Activated CD4-positive, alpha-beta T cell treated with anti-CD3 and anti-CD28 coated beads for 48 hours (primary cell): ENCODE measurements at places on chromosomes 6 and 20.

- DNase-seq, result no peak
These were observed 3.7 kb upstream of the PRND start for GRCh38 chr20:4717816-4718570.

GRCh38 chr20:7695635-7696034 lies 244.6 kb downstream of the HAO1 start:
- no peak for DNase-seq

- DNase-seq, result no peak
These were observed 13.0 kb downstream of the AFDN start for GRCh38 chr6:167839755-167840154.

- peak; percentile 80 for DNase-seq
These were observed 60.0 kb upstream of the EZR start for GRCh38 chr6:158879180-158879579.

DNA sequence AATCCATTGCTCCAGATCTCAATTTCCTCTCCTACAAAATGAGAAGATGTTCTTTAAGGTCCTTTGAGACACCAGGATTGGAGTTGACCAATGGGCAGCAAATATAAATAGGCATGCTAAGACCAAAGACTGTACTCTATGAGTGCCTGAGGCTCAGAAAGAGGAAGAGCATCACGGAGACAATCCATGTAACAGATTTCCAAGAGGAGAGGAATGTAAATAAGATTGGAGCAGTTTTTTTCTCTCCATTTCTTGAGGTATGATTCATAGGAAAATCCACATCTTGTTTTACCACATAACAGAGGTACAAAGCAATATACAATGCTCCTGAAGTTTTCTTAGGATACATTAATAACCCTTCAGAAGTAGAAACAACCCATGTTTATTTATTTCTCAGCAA lies 109.8 kb downstream of the UBE3D start:
- no peak for DNase-seq

GRCh38 chr20:905396-905961 lies 10.7 kb downstream of the ANGPT4 start:
- DNase-seq, result no peak

GRCh38 chr20:59194023-59194935 lies 30.7 kb downstream of the ZNF831 start:
- no peak for DNase-seq

- no peak for DNase-seq
These were observed 509.0 kb downstream of the CD83 start for GRCh38 chr6:14626556-14626955.

DNA sequence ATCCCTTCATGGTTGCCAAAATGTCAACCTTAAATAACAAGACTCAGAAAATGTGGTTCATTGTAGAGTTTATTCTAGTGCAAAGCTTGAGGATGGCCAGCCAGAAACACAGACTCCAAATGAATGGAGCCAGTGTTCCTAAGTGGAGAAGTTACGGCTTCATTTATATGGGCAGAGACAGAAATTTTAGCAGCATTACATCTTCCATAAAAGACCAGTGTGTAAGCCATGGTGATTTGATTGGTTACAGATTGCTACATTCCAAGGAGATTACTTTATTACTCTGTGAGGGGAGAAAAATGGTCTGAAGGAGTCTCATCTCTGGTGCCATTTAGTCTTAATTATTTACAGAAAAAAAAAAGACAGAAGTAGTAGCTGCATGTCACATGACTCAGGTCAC lies 97.8 kb downstream of the OTOR start:
- no peak for DNase-seq

GRCh38 chr20:33789109-33789857 lies 21.9 kb upstream of the CHMP4B start:
- no peak for DNase-seq

DNA sequence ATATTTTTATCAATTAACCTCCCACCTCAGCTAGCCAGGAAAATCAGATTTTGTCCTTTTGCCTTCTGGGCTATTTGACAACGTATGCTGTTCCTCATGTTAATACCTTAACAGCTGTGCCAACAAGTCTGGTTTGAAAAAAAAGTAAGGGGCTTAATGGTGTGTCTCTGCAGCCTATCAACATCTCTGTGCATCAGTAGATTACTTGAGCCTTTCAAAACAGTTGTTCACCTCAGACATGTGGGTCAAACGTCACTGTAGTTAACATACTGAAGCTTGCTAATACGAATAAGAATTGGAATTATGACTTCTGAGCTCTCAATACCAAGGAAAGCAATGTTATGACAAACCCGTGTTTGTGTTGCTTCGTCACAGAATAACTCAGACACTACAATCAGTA lies 23.0 kb downstream of the CEP57L1 start:
- no peak for DNase-seq

- DNase-seq, result peak; percentile 58
These were observed 35.9 kb downstream of the ANKRD60 start for GRCh38 chr20:58192567-58192966.

- DNase-seq, result no peak
These were observed 29.0 kb upstream of the BCLAF1 start for GRCh38 chr6:136318676-136319075.

GRCh38 chr20:14986026-14986655 lies 648.7 kb upstream of the FLRT3 start:
- DNase-seq, result no peak

DNA sequence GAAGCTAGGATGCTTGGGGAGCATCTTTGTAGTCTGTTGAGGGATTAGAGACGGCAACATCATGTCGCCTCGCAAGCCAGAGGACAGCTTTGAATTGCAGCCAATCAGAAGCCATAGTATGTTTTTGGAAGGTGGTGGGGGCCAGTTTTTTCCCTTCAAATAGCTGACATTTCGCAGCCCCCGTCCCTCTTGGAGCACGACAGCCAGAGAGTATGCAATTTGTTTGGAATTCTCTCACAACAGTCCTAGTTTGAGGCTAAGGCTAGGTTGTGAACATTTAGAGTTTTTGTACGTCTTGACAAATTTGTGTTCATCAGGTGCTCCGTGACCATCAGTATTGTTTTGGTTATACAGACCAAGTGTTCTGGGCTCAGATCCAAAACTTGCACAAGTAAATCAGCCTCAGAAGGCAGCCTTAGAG lies 83.3 kb downstream of the PLCB1 start:
- DNase-seq, result no peak

GRCh38 chr6:20237677-20238460 lies 25.6 kb upstream of the MBOAT1 start:
- no peak for DNase-seq

- DNase-seq, result no peak
These were observed 34.4 kb upstream of the ASF1A start for GRCh38 chr6:118859517-118860064.

- no peak for DNase-seq
These were observed 180.4 kb downstream of the AIG1 start for GRCh38 chr6:143241111-143241510.

DNA sequence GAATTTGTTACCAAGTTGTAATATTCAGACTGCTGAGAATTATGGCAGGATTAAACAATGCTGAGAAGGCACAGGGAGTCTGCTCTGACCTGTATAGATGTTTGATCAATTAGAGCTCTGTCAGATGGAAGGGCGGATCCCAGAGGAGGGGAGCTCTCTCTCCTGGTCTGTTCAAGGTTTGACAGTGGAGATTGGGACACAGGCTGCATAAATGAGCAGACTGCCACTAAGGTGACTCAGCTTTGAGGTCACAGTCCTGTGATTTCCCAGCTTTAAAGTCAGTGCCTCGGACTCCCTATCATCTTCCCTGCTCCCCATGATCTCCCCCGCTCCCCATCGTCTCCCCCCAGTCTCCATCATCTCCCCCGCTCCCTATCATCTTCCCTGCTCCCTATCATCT lies 59.2 kb upstream of the SLC22A23 start:
- no peak for DNase-seq

GRCh38 chr6:67160820-67161219 lies 1453.8 kb upstream of the EYS start:
- no peak for DNase-seq

- DNase-seq, result no peak
These were observed 6.2 kb downstream of the SS18L1 start for GRCh38 chr20:62149532-62150309.

GRCh38 chr20:4052554-4052953 lies 37.2 kb upstream of the RNF24 start:
- no peak for DNase-seq

GRCh38 chr6:107082045-107082444 lies 33.3 kb downstream of the BEND3 start:
- DNase-seq, result no peak

- DNase-seq, result no peak
These were observed 19.5 kb downstream of the TMEM151B start for GRCh38 chr6:44289726-44290260.

DNA sequence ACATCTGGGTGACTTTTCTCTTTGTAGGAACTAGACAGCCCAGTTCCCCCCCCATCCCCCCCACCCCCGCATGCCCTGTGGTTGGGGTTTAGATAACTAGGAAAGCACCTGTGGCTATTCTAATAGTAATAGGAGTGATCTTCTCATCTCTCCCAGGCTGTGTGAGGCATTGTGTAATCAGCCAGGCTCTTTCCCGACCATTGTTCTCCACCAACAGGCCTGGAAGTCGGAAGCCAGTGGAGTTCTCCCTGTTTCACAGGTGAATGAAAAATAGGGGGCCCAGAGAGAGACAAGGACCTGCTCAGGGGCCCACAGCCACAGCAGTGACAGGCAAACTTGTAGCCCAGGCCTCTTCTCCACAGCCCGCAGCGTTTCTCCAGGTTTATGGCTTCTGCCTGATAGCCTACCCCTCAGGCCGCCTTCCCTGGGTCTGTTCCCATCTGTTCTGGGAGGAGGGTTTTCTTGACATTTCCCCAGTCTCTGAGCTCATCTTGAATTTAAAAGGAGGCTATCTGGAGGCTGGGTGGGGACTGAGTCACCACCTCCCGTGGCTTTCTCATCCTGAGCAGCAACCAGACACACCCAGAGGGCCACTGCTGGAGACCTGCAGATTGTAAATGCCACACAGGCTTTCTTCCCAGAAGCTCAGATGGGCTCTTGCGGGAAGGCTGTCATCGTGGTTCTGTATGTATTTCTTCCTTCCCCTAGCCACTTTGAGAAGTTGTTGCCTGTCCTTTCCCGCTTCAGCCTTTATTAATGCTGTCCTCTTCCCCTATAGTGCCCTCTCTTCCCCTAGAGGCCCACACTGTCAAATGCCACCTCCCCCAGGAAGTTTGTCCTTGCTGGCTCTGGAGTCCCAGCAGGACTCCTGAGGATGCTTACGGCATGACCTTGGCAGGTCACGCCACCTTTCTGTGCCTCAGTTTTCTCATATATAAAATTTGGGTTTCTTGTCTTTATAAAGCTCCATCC lies 75.9 kb upstream of the MYL9 start:
- DNase-seq, result peak; percentile 70

DNA sequence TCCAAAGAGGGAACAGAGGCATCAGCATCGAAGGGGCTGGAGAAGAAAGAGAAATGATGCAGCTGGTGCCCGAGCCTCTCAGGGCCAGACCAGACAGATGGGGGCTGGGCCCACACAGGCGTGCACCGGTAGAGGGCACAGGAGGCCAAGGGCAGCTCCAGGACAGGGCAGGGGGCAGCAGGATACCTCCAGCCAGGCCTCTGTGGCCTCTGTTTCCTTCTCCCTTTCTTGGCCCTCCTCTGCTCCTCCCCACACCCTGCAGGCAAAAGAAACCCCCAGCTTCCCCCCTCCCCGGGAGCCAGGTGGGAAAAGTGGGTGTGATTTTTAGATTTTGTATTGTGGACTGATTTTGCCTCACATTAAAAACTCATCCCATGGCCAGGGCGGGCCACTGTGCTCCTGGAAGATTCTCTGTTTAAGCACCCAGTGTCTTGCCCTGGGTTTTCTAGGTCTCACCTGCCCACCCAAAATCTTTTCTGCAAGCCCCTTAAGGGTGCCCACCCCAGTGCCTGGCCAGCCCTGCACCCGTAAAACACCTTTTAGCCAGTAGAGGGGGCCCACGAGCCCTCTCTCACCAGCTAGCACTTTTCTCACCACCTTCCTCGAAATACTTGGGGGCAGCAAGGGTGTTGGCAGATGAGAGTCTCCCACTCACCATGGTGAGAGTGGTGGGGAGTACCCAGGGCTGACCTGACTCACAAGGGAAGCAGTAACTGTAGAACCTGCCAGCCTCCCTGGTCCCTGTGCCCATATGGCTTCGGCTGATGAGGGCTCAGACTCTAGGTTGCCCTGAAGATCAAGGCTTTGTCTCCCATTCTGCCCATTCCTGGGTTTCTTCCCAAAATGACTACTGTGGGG lies 35.7 kb upstream of the ID1 start:
- peak; percentile 73 for DNase-seq

DNA sequence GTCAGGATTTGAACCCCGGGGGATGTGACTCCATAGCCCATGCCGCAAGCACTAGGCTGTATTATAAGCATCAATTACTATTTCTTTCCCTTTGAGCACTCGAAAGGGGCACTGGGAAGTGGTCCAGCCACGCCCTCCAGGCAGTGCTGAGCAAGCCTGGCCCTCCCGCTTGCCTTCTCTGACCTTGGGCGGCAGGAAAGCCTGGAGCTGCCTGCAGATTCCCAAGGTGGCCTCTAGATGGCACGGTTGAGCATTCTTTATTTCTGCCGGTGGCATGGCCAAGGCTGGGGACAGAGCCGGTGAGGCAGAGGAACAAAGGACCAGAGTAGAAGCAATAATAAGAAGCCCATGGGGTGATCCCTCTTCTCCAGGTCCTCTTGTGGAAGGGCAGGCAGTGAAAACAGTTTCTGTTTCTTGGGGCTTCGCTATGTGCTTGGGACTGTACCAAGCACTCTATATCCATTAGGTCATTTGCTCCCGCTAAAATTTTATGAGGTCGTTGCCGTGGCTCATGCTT lies 32.0 kb downstream of the ARHGAP40 start:
- DNase-seq, result peak; percentile 75

GRCh38 chr6:128519132-128519930 lies 1.1 kb downstream of the PTPRK start:
- peak; percentile 28 for DNase-seq
